ENCODE measurements at places on chromosomes 6 and 20.

GRCh38 chr6:2684103-2684749, 66.5 kb downstream of the MYLK4 start:
- no peak overlapping the region for H3K4me3 ChIP-seq
- no peaks in the 10 kb centered on the region for H3K4me1 ChIP-seq
- DNase-seq = no peak
- no peak overlapping the region for H3K27ac ChIP-seq
- no peaks in the 10 kb centered on the region for H3K27me3 ChIP-seq
- no peaks in the 10 kb centered on the region for H3K36me3 ChIP-seq

DNA sequence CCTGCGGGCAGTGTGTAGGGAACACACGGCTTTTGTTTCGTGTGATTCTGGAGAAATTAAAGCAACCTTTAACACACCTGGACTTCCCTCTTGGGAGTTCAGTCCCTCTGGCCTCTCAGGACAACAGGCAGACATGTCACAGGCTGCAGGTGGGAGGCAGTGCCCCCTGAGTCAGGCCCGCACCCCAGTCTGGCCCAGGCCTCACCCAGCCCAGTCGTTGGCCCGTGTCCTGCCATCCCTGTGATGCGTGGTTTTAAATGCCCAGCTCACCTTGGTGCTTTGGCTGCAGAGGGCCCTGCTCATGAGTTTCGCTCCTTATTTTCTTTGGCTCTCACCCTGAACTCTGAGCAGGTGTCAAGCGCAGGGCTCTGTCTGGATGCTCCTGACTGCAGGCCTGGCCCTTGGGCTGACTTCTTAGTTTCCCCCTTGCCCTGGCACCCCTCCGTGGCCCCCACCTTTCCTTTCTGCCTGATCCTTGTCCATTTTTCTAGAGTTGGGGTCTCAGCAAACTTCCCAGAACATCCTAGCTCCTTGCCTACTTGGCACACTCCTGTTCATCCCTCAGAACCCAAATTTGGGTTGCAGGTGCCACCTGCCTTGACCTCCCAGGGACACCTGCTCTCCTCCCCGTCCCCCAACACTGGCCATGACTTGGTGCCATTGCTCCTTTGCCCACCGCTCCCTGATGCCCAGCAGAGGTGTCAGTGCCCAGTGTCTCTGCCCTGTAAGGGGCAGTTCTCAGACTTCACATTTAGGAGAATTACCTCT, 2.2 kb upstream of the CABLES2 start:
- H3K27ac ChIP-seq = peak overlapping the region; percentile 93
- H3K4me3 ChIP-seq = no peak overlapping the region
- peaks cover under 1% of the 10 kb centered on the region for H3K4me1 ChIP-seq
- H3K27me3 ChIP-seq = no peaks in the 10 kb centered on the region

DNA sequence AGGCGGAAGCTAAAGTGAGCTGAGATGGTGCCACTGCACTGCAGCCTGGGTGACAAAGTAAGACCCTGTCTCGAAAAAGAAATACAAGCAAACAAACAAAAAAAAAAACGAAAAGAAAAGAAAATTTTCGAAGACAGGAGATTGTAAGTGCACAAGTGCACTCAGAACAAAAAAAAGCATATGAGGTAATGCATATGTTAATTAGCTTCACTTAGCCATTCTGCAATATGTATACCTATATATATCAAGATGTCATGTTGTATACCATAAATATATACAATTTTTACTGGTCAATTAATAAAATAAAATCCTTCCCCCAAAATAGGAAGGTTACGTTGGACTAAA, 127.5 kb downstream of the RIN2 start:
- H3K4me1 ChIP-seq = no peaks in the 10 kb centered on the region
- no peaks in the 10 kb centered on the region for H3K27me3 ChIP-seq
- peak overlapping the region; percentile 80 for H3K27ac ChIP-seq
- peaks cover 3% of the 10 kb centered on the region for H3K36me3 ChIP-seq

DNA sequence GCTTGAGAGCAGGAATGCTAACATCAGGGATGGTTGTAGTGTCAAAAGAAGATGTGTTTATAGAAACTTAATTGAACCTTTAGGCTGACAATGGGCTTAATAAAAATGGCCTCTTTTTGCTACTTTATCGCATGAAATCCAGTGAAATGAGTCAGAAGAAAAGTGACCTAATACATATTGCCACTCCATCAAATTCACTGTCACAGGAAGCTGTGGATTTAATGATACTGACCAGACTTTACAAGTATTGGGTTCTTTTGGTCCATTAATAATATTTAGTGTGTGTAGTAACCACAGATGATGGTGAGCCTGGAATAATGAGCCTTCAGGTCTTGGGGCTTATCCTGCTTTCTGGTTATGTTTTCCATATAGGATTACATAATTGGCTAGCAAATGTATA, 231.8 kb upstream of the GMDS start:
- no peak for DNase-seq
- no peak overlapping the region for H3K27ac ChIP-seq
- no peaks in the 10 kb centered on the region for H3K4me1 ChIP-seq
- H3K27me3 ChIP-seq = no peaks in the 10 kb centered on the region

DNA sequence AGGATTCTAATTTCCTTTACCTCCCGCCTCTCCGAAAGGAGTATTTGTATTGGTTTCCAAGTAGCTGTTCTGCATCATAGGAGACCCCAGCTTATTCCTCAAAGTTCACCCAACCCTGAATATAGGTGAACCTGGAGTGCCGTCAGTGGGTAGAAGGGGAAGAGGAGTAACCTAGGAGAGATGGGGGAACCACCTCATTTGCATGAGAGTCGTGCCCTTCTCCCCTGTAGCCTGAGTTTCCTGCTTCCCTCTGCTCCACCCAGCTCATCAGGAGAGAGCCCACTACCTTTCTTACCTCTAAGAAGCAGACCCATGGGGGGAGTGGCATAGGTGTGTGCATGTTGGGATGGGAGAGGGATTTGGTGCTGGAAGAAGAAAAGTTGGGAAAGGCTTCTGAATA, 17.3 kb upstream of the WFDC2 start:
- H3K4me1 ChIP-seq = peaks cover 3% of the 10 kb centered on the region
- no peak overlapping the region for H3K27ac ChIP-seq
- no peaks in the 10 kb centered on the region for H3K36me3 ChIP-seq
- no peak for DNase-seq

DNA sequence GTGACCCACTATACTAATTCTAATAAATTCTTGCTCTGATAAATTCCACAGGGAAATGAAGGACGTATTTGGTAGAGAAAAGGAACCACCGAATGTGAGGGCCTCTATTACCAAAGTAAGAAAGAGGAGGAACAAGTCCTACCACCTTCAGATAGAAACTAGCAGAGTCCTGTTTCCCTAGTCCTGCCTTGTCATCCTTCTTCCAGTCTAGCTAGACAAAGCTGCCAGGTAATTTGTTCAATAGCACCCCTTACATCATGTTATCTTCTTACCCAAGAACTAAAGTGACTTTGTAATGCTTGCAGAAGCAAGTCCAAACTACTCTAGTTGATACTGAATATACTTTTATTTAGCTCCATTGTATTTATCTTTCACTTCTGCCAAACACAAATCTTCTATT, 29.3 kb upstream of the FAM83B start:
- no peaks in the 10 kb centered on the region for H3K4me1 ChIP-seq
- H3K27me3 ChIP-seq = no peaks in the 10 kb centered on the region
- H3K36me3 ChIP-seq = no peaks in the 10 kb centered on the region
- no peak for DNase-seq
- H3K4me3 ChIP-seq = no peak overlapping the region

GRCh38 chr6:21732731-21733130, 139.2 kb downstream of the SOX4 start:
- no peaks in the 10 kb centered on the region for H3K36me3 ChIP-seq
- no peak for DNase-seq
- H3K27ac ChIP-seq = no peak overlapping the region

Measured in small intestine (tissue), 16 donors.